AG08395 (cell line): ENCODE measurements at places on chromosomes 3 and 15.

- DNase-seq = no peak
Measured at GRCh38 chr15:53694476-53694874, 65.0 kb downstream of the WDR72 start.

DNA sequence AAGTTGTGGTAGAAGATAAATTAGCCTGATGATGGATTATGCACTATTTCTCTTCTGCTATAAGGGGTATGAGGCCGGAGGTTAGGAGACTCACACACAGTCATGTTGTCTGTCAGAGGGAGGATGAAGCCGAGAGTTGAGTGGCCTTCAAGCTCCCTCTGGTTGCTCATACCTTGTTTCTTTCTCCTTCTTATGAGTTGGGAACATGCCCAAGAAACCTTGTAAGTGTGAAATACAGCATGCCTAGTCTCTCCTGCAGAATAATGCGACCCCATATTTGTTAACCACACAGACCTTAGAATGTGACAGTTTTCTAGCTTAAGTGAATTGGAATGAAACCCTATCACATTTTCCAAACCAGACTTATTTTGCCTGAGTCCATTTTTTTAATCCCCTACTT, 366.7 kb downstream of the PTPRG start:
- DNase-seq = peak; percentile 20

- no peak for DNase-seq
Measured at GRCh38 chr15:76056931-76057330, 2.9 kb upstream of the TMEM266 start.

DNA sequence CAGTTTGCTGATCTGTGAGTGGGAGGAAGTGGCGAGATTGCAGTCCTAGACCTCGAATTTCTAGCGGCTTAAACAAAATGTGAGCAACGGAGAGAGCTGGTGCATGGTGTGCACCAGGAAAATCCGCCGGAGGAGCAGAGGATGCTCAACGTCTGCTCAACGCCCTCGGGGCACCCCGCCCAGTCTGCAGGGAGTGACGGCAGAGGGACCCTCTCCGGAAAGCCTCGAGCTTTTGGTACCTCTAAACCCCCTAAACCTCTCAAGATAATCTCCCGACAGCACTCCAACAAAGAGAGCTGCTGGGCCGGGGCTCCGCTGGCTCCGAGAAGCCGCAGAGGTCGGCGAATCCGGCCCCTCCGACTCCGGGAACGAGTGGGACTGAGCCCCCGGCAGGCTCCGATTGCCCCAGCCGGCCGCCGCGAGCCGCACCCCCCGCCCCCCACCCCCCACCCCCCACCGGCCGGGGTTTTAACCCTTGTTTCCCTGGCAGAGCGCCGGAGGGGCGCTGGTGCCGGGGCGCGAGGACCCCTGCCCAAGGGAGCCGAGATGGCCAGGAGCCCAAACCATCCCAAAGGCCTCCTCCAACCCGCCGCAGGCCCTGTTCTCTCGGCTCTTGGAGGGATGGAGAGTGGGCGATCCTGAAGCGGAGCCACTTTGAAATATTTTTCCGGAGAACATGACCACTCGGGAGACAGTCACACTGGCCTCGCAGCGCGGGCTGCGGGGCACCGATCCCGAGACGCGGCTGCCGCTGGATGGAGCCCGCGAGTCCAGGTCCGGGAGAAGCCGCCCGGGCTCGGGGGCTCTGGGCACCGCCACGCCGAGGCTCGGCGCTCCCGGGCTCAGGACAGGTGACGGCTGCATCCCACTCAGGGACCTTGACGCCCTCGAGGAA, 1.5 kb downstream of the MEGF11 start:
- DNase-seq = peak; percentile 76

GRCh38 chr15:95409211-95409610, 921.3 kb upstream of the NR2F2 start:
- DNase-seq = no peak

- peak; percentile 45 for DNase-seq
Measured at GRCh38 chr3:136612512-136612911, 139.7 kb downstream of the STAG1 start.

GRCh38 chr3:71138410-71138809, 445.1 kb downstream of the FOXP1 start:
- no peak for DNase-seq

- peak; percentile 15 for DNase-seq
Measured at GRCh38 chr15:66400351-66400774, 13.7 kb downstream of the MAP2K1 start.

DNA sequence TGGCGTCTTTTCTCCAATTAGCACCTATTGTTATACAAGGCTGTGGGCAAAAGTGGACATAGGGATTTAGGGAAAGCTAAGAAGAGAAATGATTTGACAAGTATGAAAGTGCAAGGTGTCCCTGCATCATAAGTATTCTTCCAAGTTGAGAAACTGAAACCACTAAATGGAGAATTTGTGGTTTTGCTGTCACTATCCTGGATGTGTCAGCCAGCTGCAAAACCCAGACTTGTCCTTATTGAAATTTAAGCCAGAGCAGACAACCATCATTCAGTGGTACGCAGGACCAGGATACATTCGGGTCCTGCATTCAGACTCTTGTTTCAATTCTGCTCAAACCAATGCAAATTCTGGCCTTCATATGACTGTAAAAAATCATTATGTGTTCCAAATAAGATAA, 384.8 kb upstream of the TGFBR2 start:
- peak; percentile 21 for DNase-seq

GRCh38 chr3:126389112-126389793, 5.5 kb upstream of the CFAP100 start:
- peak; percentile 84 for DNase-seq

DNA sequence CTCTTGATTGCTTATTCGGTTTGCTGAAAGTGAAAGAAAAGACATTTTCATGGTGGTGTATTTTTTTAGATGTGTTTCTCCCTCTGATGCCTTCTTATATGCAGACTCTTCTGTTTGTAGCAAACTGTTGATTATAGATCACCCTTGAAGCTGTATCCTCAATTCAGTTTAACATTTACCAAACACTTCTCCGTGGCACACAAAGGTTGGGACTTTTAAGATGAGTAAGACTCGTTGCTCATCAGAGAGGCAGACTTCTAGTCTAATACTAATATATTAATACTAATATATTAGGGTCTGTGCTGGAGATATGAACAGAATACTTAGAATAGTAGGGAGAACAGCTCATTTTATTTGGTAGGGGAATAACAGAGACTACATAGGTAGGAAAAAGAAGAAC, 32.8 kb downstream of the RASA2 start:
- DNase-seq = no peak

DNA sequence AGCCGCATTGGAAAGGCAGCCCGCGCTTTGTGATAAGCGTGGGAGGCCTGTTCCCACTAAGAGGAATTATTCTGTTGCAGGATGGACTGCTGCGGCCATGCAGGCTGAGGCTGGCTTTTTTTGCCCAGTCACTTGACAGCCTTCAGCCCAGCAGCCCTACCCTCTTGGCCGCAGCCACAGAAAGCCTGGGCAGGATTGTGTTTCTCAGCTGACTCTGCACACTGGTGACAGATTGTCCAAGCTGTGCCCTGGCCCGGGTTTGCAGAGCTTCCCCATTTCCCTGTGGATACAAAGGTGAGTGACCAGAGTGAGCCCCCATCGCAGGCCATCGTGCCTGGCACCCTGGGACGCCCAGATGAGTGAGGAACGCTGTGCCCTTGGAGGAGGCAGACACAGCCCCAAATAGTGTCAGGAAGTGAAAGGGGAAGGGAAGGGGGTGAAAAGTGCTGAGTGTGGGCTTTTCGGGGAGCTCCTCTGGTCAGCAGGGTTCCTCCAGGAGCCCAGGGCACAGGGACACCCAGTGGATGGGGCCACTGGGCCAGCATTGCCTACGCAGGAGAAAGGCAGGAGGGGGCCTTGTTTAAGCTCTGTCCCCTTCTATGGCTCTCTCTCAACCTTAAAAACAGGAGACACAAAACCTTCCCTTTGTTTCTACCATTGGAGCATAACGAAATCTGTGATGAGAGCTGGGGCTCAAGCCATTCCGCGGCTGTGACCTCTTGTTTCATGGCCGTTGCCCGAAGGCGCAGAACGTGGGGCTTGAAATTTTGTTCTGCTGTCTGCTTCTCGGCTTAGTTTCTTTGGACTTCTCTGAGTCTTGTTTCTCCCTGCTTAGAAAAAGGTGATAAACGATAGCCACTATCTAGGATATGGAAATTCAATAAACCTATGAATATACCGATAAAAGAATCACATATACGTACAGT, 91.5 kb upstream of the MEF2A start:
- DNase-seq = no peak

DNA sequence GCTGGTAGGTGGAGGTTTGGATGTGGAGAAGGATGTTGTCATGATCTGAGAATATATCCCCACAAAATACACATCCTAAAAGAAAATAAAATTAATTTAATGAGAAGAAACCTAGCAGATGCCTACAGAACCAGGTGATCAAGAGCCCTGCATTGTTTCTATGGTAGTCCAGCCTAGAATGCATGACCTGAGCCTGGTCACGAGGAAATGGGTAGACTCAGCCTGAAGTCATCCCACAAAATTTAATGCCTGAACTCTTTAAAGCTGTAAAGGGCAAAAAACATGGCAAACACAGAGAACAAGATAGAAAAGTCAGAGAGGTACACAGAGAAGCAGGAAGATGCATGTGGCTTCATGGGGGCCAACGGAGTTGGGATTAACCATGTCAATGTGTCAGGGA, 36.0 kb downstream of the LDHAL6B start:
- DNase-seq = no peak

DNA sequence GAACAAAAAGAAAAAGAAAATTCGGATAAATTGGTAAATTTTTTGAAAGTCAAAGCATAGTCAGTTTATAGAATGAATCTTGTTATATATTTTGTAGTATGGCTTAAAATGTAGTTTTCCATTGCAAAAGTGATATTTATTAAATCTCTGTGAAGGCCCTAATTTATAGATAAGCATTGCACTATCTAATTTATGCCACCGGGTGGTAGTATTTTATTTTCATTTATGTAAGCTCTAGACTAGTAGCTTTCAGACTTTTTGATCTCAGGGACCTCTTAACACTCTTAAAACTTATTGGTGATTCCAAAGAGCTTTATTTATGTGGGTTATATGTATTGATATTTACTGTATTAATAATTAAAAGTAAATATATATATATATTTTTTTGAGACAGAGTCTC, 133.9 kb upstream of the LRRFIP2 start:
- peak; percentile 23 for DNase-seq

DNA sequence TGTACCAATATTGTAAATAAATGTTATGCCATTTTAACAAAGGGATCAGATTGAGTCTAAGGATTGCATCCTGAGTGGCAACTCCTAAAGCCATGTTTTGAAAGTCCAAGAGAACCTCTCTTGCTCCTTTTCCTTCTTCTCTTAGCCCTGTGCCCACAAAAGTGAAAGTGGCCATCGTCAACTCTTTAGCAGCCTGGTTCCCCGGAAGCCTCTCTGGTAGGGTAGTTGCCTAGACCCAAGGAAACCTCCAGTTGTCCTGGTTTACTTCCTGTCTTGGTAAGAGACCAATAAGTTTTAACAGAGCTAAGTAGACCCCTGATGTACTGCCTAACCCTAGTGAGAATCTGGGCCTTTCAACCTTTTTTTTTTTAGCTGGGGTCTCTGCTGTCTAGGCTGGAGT, 10.2 kb upstream of the ITPKA start:
- no peak for DNase-seq

DNA sequence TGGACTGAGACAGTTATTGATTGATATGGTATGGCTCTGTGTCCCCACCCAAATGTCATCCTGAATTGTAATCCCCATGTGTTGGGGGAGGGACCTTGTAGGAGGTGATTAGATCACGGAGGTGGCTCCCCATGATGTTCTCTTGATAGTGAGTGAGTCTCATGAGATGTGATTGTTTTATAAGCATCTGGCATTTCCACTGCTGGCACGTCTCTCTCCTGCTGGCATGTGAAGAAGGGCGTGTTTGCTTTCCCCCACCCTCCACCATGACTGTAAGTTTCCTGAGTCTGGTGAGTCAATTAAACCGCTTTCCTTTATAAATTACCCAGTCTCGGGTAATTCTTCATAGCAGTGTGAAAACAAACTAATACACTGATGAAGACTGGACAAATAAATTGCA, 105.6 kb upstream of the MELTF start:
- no peak for DNase-seq

DNA sequence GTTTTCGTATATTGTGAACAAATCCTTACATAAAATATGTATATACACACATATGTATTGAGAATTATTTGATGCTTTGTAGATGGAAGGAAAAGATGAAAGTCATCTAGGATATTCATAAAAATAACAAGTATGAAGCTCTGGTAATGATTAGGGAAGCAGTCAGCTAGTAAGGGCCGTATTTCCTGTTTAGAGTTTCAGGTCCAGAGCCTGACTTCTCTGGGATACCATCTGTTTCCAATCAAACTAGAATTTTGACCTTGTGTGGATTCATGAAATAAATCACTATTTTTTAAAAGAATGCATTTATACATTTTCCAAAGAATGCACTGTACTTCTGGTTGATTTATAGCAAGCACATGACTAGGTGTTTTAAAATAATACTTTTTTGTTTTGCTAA, 156.1 kb upstream of the CGNL1 start:
- DNase-seq = peak; percentile 42

DNA sequence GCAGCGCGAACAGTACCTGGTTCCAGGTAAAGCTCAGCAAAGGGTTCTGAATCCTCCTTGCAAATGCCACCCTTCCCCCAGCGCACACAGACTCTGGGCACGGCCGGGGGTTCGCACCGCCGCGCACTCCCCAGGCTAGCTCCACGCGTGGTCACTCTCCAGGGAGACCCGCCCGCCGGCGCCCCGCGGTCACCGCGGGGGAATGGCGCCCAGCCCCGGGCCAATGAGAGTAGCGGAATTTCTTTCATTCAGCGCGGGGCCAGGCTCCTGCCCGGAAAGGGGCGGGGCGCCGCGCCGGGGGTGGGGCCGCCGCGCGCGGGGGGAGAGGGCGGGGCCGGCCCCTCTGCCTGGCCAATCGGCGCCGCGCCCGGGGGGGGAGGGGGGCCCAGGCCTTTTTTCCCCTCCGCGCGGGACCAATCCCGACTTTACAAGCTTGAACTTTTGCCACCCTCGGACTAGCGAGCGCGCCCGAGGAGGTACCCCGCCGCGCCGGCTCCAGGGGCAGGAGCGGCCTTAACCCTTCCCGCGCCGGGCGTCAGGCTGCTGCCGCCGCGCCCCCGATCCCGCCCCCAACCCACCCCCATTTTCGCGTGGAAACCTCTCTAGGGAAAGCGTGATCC, 1.1 kb upstream of the SMAD6 start:
- peak; percentile 96 for DNase-seq

- no peak for DNase-seq
Measured at GRCh38 chr3:136645915-136646314, 106.3 kb downstream of the STAG1 start.

- no peak for DNase-seq
Measured at GRCh38 chr15:84143753-84144314, 91.7 kb upstream of the GOLGA6L4 start.
